ENCODE measurements at places on chromosomes 12 and 14. TPM values are rescaled to one million over a fixed set of nuclear protein-coding genes. Genes with fewer than 3 reads are reported as not detected.

The ITGB7 gene
- polyA plus RNA-seq: 13.5 TPM

The CLEC2A gene
- polyA plus RNA-seq: not detected

The ESPL1 gene
- polyA plus RNA-seq: 7.6 TPM

The FAM186B gene
- 0.22 TPM for polyA plus RNA-seq

The KRT83 gene
- not detected for polyA plus RNA-seq

The KLHL33 gene
- 0.23 TPM for polyA plus RNA-seq

The CCDC60 gene
- 1.3 TPM for polyA plus RNA-seq

The LTBR gene
- 85.2 TPM for polyA plus RNA-seq

The SPRYD4 gene
- polyA plus RNA-seq: 3.2 TPM

The RTN1 gene
- 9.3 TPM for polyA plus RNA-seq

The FOXN4 gene
- polyA plus RNA-seq: not detected

The B3GNT4 gene
- 1.0 TPM for polyA plus RNA-seq

The CCDC197 gene
- not detected for polyA plus RNA-seq

The SDS gene
- 2.9 TPM for polyA plus RNA-seq

The LGR5 gene
- polyA plus RNA-seq: 0.23 TPM

The SLC38A1 gene
- 54.9 TPM for polyA plus RNA-seq

The SAMD15 gene
- polyA plus RNA-seq: 0.36 TPM

The TMEM121 gene
- 2.3 TPM for polyA plus RNA-seq

The IAPP gene
- 2.4 TPM for polyA plus RNA-seq

The SERPINA10 gene
- 0.06 TPM for polyA plus RNA-seq

The TMCC3 gene
- polyA plus RNA-seq: 16.9 TPM

The ST8SIA1 gene
- polyA plus RNA-seq: 1.4 TPM

The GSG1 gene
- not detected for polyA plus RNA-seq

The CIROP gene
- not detected for polyA plus RNA-seq

The GPR65 gene
- 1.2 TPM for polyA plus RNA-seq

The MOK gene
- 10.2 TPM for polyA plus RNA-seq

The CIT gene
- 8.5 TPM for polyA plus RNA-seq

The MARK3 gene
- polyA plus RNA-seq: 41.8 TPM

The CACNA2D4 gene
- 5.8 TPM for polyA plus RNA-seq

The SLC2A14 gene
- polyA plus RNA-seq: not detected

The RNU6-8 gene
- not detected for polyA plus RNA-seq

The PROX2 gene
- not detected for polyA plus RNA-seq

The DLK1 gene
- 0.46 TPM for polyA plus RNA-seq

The FGF23 gene
- polyA plus RNA-seq: not detected

The PKP2 gene
- polyA plus RNA-seq: 45.2 TPM

The KRT81 gene
- 0.17 TPM for polyA plus RNA-seq

The C12orf54 gene
- not detected for polyA plus RNA-seq

The GDF11 gene
- 3.9 TPM for polyA plus RNA-seq

The TPH2 gene
- polyA plus RNA-seq: not detected

The KLRC4 gene
- not detected for polyA plus RNA-seq

The NYNRIN gene
- polyA plus RNA-seq: 6.5 TPM

The TMEM233 gene
- polyA plus RNA-seq: 0.10 TPM

The SELPLG gene
- 6.7 TPM for polyA plus RNA-seq

The KRT79 gene
- polyA plus RNA-seq: not detected

The KRT2 gene
- polyA plus RNA-seq: not detected

The MGP gene
- 436 TPM for polyA plus RNA-seq

The GALNT6 gene
- polyA plus RNA-seq: 7.2 TPM

The HHIPL1 gene
- not detected for polyA plus RNA-seq

The CMKLR1 gene
- 8.8 TPM for polyA plus RNA-seq

The ACRBP gene
- polyA plus RNA-seq: 3.1 TPM

The SRP54 gene
- 33.0 TPM for polyA plus RNA-seq

The CELA1 gene
- not detected for polyA plus RNA-seq

The SIRT4 gene
- 0.92 TPM for polyA plus RNA-seq
